ENCODE measurements at places on chromosomes 13 and 19. TPM values are rescaled to one million over a fixed set of nuclear protein-coding genes. Genes with fewer than 3 reads are reported as not detected.

DNA sequence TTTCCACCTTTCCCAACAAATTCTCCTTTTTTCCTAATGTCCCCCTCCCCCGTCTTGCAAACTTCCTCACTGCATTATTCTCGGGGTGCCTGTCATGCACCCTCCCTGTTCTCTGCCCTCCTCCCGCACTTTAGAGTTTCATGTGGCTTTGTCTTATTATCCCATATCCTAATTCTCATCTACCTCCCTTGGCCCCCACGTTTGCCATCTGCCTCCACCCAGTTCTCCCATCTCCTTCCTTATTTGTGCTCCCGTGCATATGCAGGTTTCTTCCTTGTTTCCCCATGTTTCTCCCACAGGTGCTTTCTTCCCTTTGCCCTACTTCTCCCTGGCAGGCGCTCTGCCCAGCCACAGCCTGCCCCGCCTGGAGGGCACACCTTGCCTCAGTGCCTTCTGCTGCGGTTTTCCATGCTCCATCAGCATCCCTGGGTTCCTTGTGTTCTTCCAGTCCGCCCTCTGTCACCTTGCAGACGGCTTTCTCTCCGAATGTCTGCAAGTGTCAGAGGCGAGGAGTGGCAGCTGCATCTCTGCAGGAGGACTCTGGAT lies 1.5 kb downstream of the SPATA13 start:
- DNase-seq = no peak

DNA sequence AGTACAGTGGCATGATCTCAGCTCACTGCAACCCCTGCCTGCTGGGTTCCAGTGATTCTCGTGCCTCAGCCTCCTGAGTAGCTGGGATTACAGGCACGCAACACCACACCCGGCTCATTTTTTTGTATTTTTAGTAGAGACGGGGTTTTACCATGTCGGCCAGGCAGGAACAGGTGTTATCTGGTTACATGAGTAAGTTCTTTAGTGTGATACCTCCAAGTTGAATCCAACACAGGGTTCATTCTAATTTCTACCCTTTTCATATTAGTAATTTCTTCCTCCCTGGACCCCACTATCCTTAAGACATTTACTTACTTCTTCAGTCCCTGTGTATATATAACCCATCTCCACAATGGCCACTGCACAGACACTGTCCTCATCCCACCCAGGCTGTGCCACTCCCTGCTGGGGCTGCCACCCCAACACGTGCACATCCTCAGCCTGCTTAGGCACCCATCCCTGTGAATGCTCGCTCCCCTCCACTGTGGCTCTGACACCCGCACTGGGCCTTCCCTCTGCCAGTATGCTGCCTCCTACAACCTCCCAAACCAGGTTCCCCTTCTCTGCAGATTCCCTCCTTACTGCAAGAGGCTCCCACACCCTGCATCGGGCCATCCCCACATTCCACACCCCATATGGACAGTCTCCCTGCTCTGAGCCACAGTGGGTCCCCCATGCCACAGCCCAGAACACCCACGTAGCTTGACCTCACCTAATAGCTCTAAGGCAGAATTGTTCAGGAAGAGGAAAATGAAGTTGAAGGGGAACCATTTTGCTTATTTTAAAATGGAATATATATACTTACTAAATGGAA lies 147.1 kb downstream of the TBC1D4 start:
- no peak for DNase-seq

DNA sequence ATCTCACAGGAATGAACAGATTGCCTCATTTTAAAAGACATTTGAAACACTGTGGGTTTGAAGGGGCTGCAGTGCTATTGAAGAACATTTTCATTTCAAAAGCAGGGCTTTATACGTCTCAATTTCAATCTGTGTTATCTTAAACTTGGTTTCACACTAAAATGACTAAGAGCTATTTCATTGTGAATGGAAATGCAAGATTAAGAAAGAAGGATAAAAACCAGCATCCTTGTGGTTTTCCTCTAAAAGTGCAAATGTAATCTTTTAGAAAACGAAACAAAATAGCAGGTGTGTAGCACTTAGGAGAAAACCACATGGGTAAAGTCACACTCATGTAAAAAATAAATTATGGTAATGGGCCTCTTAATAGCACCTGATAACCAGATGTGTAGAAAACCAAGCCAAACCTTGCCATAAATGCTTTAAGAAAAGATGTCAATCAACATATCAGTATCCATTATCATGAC lies 397.7 kb downstream of the GPC6 start:
- no peak for DNase-seq

GRCh38 chr13:40565282-40566148 lies 100.9 kb downstream of the FOXO1 start:
- DNase-seq = no peak

GRCh38 chr13:29067306-29067945 lies 247.3 kb downstream of the MTUS2 start:
- DNase-seq = no peak

GRCh38 chr13:99871249-99871898 lies 100.2 kb downstream of the ZIC5 start:
- no peak for DNase-seq

- DNase-seq = no peak
These were observed 6.8 kb upstream of the ZNF283 start for GRCh38 chr19:43820098-43820883.

DNA sequence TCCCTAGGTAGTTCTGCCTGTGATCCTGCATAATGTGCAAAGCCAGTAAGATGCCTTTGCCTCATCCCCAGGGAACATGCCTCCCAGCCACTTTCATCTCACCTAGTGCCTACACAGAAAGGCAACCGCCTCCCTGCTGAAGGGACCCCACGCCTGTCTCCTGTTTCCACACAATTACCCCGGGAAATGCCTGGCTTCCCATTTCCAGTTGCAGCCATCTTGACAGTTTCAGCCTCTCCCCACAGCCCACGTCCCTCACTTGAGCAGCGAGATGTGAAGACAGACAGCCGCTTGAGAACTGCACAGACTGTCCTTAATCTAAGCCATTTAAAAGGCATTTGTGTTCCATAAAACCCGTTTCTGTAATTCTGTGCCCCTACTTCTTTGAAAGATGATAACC lies 4.7 kb upstream of the UQCRFS1 start:
- no peak for DNase-seq

DNA sequence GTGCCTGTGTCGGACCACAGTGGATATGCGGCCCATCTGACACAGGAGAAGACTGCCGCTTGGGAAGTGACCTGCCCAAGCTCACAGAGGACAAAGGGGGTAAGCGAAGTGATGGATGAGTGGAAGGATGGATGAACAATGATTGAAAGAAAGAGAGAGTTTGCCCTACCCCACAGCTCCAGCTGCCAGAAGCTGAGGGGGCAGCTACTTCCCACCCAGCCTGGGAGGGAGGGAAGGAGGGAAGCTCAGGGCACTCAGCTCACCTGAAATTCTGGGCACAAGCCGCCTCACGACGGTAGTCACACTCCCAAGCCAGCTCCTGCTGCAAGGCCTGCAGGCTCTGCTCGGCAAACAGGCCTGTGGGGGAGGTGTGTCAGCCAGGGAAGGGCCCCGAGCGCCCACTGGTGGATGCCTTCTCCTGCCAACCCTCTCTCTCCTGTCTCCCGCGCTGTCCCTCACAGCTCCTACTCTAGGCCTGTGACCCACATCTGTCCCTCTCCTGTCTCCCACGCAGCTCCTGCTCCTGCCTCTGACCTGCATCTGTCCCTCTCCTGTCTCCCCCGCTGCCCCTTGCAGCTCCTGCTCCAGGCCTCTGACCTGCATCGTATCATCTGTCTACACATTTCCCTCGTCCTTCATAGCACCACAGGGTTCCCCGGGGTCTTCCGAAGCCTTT lies 12.0 kb upstream of the NUMBL start:
- no peak for DNase-seq

DNA sequence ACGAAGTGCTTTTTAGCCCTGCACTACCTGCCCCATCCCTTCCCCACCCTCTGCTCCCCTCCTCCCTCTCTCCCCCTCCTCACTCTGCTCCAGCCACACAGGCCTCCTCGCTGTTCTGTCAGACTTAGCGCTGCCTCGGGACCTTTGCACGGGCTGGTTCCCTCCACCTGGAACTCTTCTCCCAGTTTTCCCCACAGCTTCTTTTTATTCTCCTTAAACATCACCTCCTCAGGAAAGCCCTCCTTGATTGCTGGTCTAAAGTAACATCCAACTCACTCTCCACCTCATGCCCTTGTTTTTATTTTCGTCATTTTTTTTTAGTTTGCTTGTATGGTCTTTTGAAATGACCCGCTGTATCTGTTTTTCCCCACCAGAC lies 19.6 kb upstream of the ZNRF4 start:
- DNase-seq = no peak

GRCh38 chr19:4345342-4346019 lies 2.1 kb downstream of the MPND start:
- DNase-seq = no peak

DNA sequence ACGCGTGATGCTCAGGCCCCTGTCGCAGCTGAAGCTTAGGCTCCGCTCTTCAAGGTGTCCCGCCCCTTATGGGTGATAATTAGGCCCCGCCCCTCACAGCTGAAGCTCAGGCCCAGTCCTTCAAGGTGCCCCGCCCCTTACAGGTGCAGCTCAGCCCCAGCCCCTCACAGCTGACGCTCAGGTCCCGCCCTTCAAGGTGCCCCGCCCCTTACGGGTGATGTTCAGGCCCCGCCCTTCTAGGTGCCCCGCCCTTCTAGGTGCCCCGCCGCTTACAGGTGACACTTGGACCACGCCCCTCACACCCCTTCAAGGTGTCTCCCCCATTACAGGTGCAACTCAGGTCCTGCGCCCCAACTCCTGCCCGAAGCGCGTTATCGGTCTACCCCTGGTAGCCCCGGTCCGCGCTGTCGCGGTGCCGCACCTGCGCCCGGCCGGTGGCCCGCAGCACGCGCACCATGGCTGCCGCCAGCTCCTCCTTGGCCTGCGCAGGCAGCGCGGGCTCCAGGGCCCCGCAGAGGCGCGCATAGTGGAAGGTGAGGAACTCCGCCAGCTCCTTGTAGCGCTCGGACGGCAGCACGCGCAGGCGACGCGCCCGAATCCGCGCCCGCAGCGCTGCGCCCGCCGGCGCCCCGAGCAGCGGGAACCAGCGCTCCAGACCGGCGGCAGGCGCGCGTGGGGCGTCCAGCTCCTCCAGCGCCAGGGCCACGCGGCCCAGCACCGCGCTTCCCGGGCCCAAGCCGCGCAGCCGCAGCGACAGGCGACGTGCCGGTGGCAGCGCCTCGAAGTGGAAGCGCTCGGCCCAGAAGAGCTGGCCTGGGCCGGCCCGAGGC lies 7.3 kb downstream of the RASAL3 start:
- no peak for DNase-seq

Gene ZNF625
- total RNA-seq = 6.3 TPM

Gene SIX5
- 13.0 TPM for total RNA-seq

Gene CCL25
- not detected for total RNA-seq

Gene VSTM2B
- total RNA-seq = not detected

Gene GPALPP1
- total RNA-seq = 30.7 TPM

Gene MTUS2
- total RNA-seq = 0.05 TPM

Gene LACC1
- total RNA-seq = 8.8 TPM

Gene PSG3
- not detected for total RNA-seq

Gene S1PR2
- total RNA-seq = 3.5 TPM

Gene CEBPA
- 0.86 TPM for total RNA-seq

Gene SLC25A41
- not detected for total RNA-seq
